Activated CD4-positive, alpha-beta T cell treated with anti-CD3 and anti-CD28 coated beads, Interleukin-10, Interleukin-2, amounts not matched to agents 100 ng/mL and 50 ng/mL, durations not matched to agents 16 hours and 8 hours (primary cell): ENCODE measurements at places on chromosomes 5 and 9.

DNA sequence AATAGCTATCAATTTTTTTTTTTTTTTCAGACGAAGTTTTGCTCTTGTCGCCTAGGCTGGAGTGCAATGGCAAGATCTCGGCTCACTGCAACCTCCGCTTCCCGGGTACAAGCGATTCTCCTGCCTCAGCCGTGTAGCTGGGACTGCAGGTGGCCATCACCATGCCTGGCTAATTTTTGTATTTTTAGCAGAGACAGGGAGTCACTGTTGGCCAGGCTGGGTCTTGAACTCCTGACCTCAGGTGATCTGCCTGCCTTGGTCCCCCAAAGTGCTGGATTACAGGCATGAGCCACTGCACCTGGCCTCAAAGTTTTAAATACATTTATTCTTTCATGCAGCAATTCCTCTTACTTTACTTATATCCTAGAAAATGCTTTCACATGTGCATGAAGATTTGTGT lies 17.6 kb downstream of the TRIM14 start:
- no peak for DNase-seq

- no peak for DNase-seq
Measured at GRCh38 chr5:116441223-116441622, 133.4 kb downstream of the SEMA6A start.

DNA sequence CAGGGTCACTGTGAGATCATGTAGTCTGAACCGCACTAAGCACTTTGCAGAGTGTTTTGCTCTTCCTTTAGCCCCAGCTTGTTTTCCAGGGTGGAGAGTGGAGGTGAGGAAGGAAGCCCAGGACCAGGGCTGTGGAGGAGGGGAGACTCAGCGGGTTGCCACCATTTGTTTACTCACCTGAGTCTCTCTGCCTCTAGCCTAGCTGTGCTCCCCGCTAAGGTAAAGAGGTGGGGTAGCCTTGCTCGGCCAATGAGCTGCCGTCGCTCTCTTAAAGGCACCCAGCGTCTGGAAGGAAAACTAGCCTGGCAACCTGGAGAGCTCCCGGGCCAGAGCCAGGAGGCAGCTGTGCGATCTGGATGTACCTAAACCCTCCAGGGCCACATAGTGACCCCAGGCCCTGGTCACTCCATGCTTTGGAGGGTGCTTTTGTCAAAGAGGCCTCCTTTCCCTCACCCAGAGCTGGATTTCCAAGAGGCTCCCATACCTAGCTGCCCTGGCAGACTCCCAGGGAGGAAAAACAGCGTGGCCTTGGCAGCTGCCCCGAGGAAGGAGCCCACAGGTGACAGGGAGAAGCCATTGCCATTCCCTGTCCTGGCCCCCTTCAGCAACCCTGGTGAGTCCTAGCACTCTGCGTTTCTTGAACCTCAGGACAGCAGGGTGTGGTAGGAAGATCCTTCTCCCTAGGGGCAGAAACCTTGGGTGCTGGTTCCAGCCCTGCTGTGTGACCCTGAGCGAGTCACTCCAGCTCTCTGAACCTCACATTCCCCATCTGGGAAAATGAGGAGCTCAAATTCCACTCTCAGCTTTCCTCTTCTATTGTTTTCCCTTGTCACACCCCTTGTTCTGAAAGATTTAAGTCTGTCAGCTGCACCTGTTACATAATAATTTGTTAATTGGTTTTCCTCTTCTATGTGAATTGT lies 42.4 kb upstream of the LARP1 start:
- DNase-seq: no peak

GRCh38 chr9:117293206-117294114 lies 121.4 kb downstream of the ASTN2 start:
- no peak for DNase-seq

GRCh38 chr5:145243016-145243415 lies 592.1 kb downstream of the PRELID2 start:
- DNase-seq: no peak

DNA sequence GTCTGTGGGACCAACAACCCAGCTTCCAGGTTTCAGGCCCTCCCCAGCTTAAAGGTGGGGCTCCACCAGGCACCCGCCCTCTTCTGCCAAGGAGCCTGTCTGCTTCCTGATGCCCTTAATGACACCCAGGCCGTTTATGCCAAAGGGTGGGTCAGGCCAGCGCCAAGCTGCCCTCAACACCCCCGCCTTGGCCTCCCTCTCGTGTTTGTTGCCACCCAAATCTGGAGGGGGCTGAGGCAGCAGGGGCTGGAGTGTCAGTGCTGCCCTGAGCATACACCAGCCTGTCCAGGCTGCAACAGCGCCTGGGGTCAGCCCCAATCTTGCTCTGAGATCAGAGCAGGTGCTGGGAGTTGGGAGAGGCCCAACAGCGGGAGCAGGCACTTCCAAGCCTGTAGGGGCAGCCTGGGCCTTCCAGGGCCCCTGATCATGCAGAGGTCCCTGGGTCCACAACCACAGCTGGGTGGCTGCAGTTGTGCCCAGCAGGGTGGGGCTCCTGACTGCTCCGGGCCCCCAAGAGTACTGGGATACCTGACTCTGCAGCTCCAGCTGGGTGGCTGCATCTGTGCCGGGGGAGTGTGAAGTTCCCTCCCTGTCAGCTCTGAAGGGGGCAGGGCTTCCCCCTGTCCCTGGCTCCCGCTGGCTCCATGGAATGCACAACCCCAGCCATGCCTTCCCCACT lies 34.5 kb upstream of the TYRP1 start:
- no peak for DNase-seq

- DNase-seq: peak; percentile 77
Measured at GRCh38 chr5:35794684-35795375, 61.9 kb upstream of the IL7R start.
